Smooth muscle cell of the umbilical artery (primary cell): ENCODE measurements at places on chromosomes 7 and 10. TPM values are rescaled to one million over a fixed set of nuclear protein-coding genes. Genes with fewer than 3 reads are reported as not detected.

Gene NCF1
- total RNA-seq, result not detected in 2 replicates

Gene C7orf33
- total RNA-seq, result not detected in 2 replicates

Gene THAP5
- total RNA-seq, result 21.6 and 22.6 TPM in 2 replicates

Gene CLRN3
- not detected in 2 replicates for total RNA-seq

Gene MTERF1
- 9.5 and 13.1 TPM in 2 replicates for total RNA-seq

Gene NRP1
- 200 and 546 TPM in 2 replicates for total RNA-seq

Gene CDHR3
- 1.2 TPM in 2 replicates for total RNA-seq

Gene ERLIN1
- 41.6 and 74.6 TPM in 2 replicates for total RNA-seq

Gene ATAD1
- 47.8 and 50.7 TPM in 2 replicates for total RNA-seq

Gene CALML5
- total RNA-seq, result not detected in 2 replicates

Gene DRGX
- total RNA-seq, result not detected in 2 replicates

Gene FRAT1
- total RNA-seq, result 0.09 and 0.59 TPM in 2 replicates

Gene BLNK
- total RNA-seq, result not detected in 2 replicates

Gene PTPN12
- total RNA-seq, result 44.8 and 66.5 TPM in 2 replicates

Gene PDSS1
- 3.6 and 5.5 TPM in 2 replicates for total RNA-seq

Gene TNRC18
- total RNA-seq, result 36.8 and 65.2 TPM in 2 replicates

Gene UTF1
- total RNA-seq, result not detected in 2 replicates

Gene ZC3HAV1L
- total RNA-seq, result 17.5 and 20.2 TPM in 2 replicates

Gene HNRNPA2B1
- 52.0 and 105 TPM in 2 replicates for total RNA-seq

Gene DNAH11
- 1.2 and 3.0 TPM in 2 replicates for total RNA-seq

Gene GIMAP8
- under 0.01 TPM in 1 of 2 replicates, not detected in the other for total RNA-seq

Gene TRIM50
- not detected in 2 replicates for total RNA-seq

Gene CPVL
- 0.23 and 0.30 TPM in 2 replicates for total RNA-seq

Gene VPS50
- total RNA-seq, result 31.5 and 33.5 TPM in 2 replicates

Gene GARIN1A
- total RNA-seq, result 0.89 and 1.5 TPM in 2 replicates

Gene CLDN4
- total RNA-seq, result 0.89 and 7.7 TPM in 2 replicates

Gene CYP26C1
- total RNA-seq, result 0.09 TPM in 1 of 2 replicates, not detected in the other

Gene HTR5A
- not detected in 2 replicates for total RNA-seq

Gene EGR2
- total RNA-seq, result 2.3 and 4.8 TPM in 2 replicates

Gene CEP55
- 2.7 and 23.3 TPM in 2 replicates for total RNA-seq

Gene GTPBP4
- total RNA-seq, result 35.6 and 74.2 TPM in 2 replicates

Gene SYT15B
- total RNA-seq, result 0.05 and 1.5 TPM in 2 replicates

Gene LIPJ
- not detected in 2 replicates for total RNA-seq

Gene PLPP4
- total RNA-seq, result 31.8 and 49.6 TPM in 2 replicates

Gene PODXL
- 0.59 and 3.5 TPM in 2 replicates for total RNA-seq

Gene SORCS1
- total RNA-seq, result under 0.01 TPM in 1 of 2 replicates, not detected in the other
